Heart right ventricle (tissue), 16 donors: ENCODE measurements at places on chromosomes 1 and 21.

DNA sequence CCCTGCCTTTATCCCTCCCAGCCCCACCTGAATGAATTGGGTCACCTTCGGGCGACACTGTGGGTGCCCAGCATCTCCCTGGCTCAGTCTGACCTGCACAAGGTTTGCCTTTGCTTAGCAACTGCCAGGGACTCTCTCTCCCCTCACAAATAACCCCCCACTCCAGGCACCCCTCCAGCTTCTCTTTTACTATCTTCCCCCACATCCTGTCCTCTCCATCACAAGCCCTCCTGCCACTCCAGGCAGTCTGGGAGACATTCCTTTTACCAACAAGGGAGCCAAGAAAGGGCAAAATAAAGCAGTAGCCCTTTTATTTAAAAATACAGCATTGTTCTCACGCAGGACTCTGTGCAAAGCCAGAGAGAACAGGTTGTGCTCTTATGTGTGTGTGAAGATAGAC lies 23.9 kb downstream of the LGR6 start:
- DNase-seq, result no peak

DNA sequence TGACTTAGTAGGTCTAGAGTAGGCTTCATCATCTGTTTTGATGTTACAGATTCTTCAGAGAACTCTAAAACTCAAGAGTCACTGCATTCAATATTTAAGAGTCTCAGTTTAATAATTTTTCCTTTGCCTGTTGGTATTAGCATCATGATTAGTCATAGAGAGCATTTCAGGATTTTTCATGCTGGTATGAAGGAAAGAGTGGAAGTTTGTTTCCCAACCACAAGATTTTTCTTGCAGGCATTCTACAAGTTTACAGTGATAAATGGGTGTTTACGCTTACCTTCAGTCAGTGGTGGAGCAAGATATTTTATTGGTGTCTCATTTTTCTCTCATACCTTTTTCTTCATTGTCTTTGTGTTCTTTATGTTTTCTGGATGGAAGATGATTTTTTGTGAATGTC lies 58.4 kb upstream of the MYOCOS start:
- DNase-seq, result no peak

DNA sequence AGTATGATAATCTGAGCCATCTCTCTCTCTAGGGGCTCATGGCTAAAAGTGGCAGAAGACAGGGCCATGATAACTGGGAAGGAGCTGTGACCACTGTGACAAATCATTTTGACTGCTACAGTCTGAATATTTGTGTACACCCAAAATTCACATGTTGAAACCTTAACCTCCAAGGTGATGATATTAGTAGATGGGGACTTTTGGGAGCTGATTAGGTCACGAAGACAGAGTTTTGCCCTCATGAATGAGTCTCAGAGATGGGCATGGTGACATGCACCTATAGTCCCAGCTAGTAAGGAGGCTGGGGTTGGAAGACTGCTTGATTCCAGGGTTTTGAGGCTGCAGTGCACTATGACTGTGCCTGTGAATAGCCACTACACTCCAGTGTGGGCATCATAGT lies 174.9 kb downstream of the PLD5 start:
- no peak for DNase-seq

GRCh38 chr1:232769733-232770132 lies 35.5 kb upstream of the MAP10 start:
- no peak for DNase-seq

- DNase-seq, result no peak
Observed at GRCh38 chr21:35674895-35675470, 385.3 kb downstream of the SETD4 start.

- DNase-seq, result no peak
Observed at GRCh38 chr1:211599250-211599649, 20.3 kb upstream of the SLC30A1 start.

DNA sequence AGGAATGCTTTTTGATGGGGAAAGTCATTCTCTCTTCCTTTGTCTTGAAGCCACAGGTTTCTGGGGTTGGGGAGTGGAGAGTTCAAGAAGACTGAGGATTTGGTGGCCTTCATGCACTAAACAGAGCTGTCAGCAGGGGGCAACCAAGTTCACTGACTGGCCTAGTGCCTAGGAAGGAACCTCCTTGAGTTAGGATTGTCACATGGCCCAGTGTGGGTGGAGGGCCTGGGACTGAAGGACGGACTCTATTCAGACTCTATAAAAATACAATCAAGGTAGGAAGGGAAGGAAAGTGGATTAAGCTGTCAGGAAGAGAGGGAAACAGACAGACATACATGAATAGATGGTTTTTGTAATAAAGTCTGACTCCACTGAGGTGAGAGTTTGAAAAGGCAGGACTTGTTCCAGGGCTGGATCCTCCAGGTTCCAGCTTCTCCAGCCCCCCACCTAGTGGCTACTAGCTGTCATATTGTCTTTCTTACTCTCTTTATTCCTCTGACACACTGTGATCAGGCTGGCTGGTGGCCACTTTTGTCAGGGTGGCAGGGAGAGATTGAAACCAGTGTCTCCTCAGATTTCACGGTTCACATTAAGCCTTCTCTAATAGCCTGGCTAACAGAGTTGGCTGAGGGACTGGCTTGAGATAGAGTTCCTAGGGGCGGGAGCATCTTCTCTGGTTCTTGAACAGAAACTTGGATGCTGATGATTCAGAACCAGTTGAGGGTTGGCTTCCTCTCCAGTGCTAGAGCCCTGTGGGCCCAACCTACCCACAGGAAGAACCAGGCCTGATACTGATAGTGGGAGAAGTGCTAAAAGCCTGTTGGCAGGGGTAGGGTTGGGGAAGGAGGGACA lies 4.1 kb upstream of the SH3BGRL3 start:
- peak; percentile 77 for DNase-seq

DNA sequence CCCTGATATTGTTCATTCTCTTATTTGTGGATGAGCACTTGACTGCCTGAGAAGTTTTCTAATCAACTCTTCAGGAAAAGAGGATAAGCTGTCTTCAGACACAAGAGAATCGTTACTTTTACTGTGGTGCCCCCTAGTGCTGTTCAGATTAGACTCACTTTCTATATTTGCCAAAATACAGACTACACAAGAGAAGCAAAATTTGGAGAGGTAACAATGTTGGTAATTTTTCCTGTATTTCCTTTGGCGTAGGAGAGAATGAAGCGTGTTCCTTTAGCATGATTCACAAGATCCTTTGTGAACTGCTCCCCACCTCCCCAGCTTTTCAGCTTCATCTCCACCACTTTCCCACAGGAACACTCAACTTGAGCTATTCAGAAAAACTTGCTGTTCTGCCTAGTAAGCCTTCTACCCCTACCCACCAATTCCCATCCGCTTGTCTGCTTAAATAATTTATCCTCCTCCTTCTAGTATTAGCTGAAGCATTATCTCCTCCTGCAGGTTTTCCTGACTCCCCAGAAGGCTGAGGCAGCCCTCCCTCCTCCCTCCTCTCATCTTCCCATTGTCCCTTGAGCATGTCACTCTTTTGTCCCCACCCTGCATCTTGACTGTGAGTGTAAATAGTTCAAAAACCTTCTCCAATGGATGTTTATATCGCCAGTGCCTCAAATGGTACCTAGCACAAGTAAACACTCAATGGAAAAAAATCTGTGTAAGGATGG lies 4.5 kb downstream of the TNFSF4 start:
- peak; percentile 56 for DNase-seq
